Astrocyte of the spinal cord (primary cell): ENCODE measurements at places on chromosomes 12 and 14.

- peak; percentile 58 for DNase-seq
Observed at GRCh38 chr14:104979758-104980610, 1.8 kb upstream of the AHNAK2 start.

DNA sequence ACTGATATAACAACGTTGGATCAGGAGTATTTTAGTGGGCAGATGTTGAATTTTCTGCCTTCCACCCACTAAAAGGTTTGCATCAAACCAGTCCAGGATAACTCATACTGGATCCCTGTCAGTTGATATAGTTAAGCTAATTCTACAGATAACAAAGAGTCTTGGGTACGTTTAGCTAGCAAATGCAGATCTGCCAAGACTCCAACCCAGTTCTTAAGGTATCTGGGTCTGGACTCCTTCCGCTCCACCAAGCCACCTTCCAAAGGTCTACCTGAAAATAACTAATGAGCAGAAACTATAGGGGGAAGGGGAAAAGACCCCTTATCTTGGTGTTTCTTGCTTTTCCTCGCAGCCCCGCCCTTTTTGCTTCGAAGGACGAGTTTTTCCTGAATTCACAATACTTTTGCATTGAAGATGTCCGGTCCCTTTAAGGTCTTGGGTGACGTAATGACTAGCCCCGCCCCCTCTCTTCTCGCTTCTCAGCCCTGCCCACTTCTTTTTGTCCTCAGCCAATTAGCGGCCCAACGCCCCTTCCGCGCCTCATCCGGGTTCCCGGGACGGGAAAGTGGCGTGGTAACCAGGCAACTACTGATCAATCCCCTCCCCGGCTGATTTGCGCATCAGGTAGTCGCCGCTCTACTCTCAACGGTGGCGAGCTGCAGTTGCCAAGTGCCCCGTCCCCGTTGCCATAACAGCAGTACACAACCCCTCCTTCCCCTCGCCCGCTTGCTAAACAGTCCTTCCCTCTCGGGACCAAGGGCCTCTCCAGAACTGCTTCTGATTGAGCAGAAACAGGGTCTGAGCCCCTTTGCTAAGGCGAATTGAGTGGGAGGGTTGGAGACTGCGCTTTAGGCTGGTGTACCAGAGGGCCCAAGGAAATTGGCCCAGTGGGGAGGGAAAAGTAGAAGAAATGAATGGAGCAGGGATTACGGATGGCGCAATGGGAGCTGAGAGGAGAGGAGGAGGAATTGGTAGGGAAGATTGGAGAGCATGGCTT, at the start of gene LRRC23:
Gene LRRC23, plus strand, starts transcription at position 543 of the 997 bp plus-strand sequence. CDS start 812 bp downstream, outside the sequence.
- peak; percentile 95 for DNase-seq

GRCh38 chr14:72701237-72701565, 192.7 kb downstream of the DPF3 start:
- DNase-seq: no peak

- peak; percentile 15 for DNase-seq
Observed at GRCh38 chr12:51976376-51977160, 25.1 kb downstream of the ACVR1B start.

GRCh38 chr14:104147346-104148125, 9.1 kb downstream of the KIF26A start:
- DNase-seq: no peak

DNA sequence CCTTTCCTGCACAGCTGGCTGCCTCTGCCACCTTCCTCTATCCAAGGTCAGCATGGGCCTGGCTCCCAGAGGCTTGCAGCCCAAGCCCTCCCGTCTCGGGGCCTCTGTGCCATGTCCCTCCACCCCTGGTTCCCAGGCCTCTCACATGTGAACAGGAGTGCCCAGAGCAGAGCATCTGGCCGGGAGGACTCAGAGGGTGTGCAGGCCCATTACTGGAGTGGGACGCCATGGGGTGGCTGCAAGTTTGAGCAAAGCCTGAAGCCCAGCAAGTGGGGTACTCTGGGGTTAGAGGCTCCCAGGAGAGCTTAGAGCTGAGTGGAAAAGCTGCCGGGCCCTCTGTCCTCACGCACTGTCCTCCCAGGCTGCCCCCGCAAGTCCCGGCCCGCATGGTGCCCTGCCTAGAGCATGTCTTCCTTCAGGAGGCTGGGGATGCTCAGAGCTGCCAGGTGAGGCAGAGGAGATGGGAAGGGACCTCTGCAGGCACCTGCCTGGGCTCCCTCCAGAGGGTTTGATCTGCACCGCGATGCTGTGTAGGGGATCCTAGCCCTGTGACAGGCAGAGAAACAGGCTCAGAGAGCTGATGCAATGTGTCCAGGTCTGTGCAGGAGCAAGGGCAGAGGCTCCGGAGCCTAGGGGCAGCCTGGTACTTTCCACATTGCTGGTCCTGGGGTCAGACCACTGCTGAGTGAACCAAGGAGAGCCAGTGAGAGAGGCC, 39.8 kb downstream of the DIO3 start:
- DNase-seq: no peak

DNA sequence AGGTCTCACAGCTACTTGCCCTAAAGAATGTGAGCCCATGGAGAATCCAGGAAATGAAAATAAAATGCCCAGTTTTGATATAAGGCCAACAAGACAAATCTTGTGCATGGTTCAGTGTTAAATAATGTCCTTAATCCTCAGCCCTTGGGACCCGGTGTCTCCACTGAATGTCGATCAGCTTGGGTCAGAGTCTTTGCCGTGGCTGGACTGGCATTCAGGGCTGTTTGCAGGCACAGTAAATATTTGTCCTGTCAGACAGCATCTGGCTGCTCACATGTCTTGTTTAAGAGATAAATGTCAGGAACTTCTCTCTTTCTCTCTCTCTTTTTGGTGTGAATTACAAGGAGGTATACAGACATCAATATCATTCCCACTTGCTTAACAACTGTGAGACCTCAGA, 452.5 kb downstream of the FUT8 start:
- no peak for DNase-seq

- DNase-seq: peak; percentile 99
Observed at GRCh38 chr12:46382964-46383653, 10.5 kb upstream of the SLC38A2 start.

GRCh38 chr14:36514278-36515104, 5.5 kb downstream of the NKX2-1 start:
- DNase-seq: no peak

DNA sequence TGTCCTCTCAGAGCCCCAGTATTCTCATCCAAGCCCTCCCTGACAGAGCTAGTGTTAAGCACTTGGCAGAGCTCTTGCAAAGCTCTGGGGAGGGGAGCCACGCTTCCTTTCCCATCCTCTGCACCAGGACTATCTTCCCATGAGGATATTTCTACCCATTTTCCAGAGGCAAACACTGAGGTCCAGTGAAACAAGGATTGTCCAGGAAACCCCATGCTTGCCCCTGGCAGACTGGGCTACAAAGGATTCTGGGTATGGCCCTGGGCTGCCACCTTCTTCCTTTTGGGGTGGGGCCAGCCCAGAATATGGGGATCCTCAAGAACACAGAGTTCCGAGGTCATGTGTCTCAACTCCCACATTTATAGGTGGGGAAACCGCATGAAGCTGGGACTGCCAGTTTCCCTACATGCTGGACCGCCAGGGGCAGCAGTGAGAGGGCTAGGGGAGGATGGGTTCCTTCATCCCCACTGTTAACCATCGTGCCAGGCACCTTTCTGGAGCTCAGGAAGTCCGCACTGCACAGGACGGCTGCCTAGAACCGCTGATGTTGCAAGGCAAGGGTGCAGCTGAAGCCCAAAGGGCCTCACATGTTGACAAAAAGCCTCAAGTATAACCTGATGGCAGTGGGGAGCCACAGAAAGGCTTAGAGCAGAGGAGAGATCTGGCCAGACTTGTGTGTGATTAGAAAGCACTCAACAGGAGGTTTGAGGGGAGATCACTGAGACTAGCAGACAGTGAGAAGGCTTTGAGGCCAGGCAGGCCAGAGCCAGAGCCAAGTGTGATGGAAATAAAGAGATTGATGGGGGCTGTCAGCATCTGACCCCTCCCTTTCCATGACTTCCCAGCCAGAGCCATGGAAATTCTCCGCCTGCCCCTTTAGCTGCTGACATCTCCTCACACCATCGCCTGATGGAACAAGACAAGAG, 5.5 kb upstream of the CCDC85C start:
- no peak for DNase-seq

GRCh38 chr14:34496679-34497513, 34.9 kb upstream of the SPTSSA start:
- peak; percentile 100 for DNase-seq

DNA sequence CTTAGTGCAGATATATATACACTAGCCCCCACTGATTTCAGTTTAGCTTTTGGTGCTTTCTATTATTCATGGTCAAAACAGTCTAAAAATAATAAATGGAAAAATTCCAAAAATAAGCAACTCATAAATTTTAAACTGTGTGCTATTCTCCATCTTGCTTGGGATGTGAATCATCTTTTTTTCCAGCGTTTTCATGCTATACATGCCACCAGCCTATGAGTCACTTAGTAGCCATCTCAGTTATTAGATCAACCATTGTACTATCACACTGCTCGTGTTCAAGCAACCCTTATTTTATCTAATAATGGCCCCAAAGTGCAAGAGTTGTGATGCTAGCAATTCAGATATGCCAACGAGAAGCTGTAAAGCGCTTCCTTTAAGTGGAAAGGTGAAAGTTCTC, 73.9 kb upstream of the KRR1 start:
- DNase-seq: peak; percentile 81

DNA sequence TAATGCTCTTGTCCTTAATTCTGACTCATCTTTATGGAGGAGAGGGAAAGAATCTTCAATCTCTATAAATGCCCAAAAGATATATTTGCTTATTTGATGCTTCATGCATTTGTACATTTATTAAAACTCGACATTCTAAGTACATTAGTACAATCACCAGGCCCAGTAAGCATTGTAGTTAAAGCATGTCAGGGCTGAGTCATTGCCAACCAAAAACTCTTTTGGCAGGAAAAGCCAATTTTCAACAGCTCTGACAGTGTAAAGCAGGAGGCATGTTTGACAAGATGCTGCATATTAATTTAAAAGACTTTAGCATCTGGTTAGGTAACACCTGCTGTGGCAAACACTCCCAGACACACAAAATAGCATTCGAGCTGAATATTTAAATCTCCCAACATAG, 290.9 kb downstream of the PPFIA2 start:
- DNase-seq: peak; percentile 76

DNA sequence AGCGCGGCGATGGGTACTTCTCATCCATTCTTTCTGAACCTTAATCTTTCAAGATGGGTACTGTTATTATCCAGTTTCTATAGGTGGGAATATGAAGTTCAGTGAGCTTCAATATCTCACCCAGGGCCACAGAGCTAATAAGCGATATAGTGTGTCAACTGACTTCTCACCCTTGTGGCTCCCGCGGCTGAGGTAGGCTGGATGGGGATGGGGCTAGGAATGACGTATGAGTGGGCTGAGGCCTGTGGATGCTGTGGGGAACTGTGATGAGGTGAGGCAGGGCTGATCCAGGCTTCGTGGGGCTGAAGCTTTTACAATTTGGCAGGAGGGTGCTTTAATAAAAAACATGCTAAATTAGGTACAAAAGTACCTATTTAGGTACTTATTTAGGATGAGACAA, 32.9 kb upstream of the ATP23 start:
- no peak for DNase-seq

- no peak for DNase-seq
Observed at GRCh38 chr14:100653409-100653808, 66.2 kb upstream of the BEGAIN start.

DNA sequence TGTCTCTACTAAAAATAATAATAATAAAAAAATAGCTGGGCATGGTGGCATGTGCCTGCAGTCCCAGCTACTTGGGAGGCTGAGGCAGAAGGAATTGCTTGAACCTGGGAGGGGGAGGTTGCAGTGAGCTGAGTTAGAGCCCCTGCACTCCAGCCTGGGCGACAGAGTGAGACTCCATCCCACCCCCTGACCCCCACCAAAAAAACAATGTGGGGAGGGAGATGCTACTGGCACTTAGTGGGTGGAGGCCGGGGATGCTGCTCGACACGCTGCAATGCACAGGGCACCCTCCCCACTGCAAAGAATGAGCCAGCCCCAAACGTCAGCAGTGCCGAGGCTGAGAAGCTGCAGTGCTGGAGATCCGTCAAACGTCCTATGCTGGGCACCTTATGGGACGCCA, 77.5 kb upstream of the MAP1LC3B2 start:
- no peak for DNase-seq

DNA sequence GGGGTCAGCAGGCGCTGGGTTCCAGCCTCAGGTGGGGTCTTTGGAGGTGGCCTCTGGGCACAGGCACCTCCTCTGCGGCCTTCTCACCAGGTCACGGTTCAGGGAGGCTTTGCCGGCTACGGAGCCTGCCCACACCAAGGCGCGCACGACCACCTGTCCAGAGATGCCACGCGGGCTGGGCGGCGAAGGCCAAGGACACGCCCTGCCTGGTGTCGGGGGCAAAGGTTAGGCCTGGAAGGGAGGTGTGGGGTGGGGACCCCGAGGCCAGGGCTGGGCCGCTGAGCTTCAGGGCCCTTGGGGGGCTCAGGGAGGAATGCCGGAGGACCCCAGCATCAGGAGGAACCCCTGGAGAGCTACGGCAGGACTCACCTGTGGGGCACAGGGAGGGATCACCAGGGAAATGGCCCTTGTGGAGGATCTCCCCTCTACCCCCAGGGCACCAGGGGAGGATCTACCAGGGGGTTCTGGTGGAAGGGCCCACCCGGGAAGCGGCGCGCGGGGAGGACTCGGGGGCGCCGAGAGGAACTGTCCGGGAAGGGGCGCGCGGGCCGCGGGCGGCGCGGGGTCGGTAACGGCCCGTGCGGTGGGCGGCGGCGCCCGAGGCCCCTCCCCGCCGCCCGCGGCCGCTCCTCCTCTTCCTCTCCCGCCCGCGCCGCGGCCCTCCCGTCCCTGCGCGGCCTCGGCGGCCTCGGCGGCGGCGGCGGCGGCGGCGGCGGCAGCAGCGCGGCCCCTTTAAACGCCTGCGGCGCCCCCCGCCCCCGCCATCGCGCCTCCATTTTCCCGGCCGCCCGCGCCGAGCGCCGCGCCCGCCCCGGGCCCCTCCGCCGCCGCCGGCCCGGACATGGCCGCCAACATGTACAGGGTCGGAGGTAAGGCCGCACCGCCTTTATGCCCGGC, at the start of gene MTA1:
Gene MTA1, plus strand, starts transcription at position 633 of the 897 bp plus-strand sequence. Its CDS starts 209 bp downstream, at position 842.
- no peak for DNase-seq

DNA sequence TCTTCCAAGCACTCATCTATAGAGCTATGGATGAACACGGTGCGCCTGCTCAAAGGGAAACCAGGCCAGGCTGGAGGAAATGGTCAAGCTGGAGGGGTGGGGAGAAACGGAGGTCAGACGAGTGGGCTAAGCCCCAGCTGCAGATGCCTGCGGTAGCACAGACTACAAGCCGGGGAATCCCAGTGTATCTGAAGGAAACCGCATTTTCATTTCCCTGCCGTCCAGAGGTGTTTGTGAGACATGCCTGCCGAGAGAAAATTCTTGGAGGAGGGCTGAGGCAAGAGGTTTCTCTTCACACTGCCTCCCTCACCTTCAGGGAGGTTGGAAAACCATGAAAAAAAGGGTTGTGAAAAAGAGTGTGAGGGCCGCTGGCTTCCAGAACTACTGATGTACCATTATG, 102.0 kb upstream of the FOXN3 start:
- DNase-seq: no peak
